ENCODE measurements at places on chromosomes 2 and 18.
A peak's percentile ranks its signal among the peaks of the same experiment; 100 is the strongest.

DNA sequence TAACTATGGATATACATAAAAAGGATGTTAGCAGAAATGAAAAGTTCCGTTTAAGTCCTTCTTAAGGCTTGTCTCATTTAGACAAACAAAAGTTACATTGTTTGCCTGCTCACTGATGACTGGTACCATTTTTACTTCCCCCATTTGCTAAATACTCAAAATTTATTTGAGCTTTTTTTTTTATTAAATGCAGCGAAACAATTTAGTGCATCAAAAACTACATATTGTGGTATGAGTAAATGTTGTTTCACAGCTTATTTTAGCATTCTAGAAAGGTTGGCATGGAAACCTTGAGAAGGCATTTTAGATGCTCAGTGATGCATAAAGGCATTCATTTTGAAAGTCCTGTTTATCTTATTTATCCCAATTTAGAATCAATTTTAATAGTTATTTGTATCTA, 100.0 kb downstream of the MAP2 start:
- DNase-seq, result no peak

GRCh38 chr2:109500910-109501309, 112.9 kb downstream of the SEPTIN10 start:
- DNase-seq, result no peak

DNA sequence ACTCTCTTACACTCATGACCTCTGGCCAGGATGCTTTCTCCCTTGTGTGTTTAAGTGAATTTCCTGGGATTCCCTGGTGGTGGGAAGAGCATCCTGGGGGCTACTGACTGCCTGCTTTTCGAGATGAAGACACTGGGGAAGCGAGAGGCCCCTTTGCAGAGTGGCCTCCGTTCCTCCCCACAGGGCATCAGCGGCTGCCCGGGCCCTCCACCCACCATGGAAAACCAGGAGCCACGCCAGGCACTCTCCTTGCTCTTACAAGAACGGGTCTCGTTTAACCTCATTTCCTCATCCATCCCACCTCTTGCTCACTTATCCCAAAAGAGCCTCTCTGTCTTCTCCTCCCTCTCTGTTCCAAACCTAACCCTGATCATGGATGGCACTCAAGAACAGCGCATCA, 17.8 kb downstream of the CHST10 start:
- DNase-seq, result no peak

- DNase-seq, result no peak
These were observed 575 bp downstream of the TMEM150A start for GRCh38 chr2:85601771-85602475.

DNA sequence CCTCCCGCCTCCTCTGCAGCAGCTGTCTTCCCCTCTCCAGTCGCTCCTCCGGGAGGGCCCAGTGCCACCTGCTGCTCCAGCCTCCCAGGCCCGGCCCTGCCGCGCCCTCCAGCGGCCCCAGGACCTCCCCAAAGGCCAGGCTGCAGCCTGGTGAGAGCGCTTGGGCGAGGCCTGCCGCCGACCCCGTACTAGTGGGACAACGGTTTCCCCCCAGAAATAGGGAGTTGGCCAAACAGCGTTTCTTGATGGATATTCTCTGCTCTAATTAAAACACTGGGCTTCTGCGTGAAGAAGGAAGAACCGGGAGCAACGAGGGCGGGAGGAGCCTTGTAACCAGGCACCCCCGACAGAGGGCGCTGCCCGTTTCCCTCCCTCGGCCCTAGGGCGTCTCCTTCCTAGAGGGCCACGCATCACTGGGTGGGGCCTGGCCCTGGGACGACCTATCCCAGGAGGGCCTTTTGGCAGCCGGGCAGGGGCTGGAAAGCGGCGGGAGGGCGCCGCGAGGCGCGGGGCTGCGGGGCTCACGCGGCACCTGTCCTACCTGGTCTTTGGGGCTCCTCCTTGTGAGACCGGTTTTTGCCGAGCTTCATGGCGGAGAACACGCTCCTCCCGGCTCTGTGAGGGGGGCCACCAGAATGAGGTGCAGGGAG, 25.4 kb upstream of the OTOF start:
- peak; percentile 8 for DNase-seq

- no peak for DNase-seq
These were observed 206.0 kb downstream of the MGAT5 start for GRCh38 chr2:134459706-134460406.

- no peak for DNase-seq
These were observed 761.3 kb downstream of the TSN start for GRCh38 chr2:122516775-122517174.

GRCh38 chr2:25228848-25229278, 60.5 kb upstream of the POMC start:
- DNase-seq, result no peak

- no peak for DNase-seq
These were observed 17.8 kb upstream of the SPAG16 start for GRCh38 chr2:213266421-213266820.

DNA sequence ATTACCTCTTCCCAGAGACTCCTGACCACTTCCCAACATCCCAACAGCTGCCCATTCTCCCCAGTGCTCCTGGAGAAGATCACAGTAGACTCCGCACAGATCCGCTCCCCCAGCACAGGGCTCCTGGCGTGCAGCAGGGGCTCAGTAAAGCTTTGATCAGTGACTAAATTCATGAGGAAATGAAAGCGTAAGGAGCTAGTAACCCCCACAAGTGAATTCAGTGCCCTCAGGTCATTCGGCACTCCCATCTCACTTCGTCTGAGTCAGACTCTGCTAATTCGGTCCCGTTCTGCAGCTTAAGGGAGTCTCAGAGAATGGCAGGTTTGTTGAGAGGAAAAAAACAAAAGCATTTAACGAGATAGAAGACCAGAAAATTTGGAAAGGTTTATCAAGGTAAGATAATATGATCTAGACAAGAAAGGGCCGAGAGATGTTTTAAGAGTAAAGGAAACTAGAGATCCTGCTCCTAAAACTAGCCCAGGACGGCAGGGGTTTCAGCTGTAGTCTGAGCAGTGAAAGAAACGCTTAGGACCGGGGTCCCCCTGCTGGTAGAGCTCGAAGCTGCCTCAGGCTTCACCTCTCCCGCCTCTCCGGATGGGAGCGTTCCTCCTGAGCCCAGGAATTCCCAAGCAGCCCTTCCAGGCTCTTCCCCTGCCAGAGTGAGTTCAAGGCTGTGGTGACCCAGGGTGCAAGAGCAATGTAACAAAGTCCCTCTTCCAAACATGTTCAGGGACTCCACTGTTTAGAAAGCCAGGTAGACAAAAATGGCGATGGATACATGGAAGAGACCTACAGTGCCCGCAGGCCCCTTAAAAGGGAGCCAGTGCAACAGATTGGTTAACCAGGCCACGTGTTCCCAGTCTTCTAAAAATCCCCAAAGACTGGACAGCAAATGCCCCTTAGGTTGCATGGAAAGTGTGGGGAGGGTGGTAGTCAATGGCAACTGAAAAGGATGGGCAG, 127.3 kb downstream of the DNER start:
- DNase-seq, result peak; percentile 45

DNA sequence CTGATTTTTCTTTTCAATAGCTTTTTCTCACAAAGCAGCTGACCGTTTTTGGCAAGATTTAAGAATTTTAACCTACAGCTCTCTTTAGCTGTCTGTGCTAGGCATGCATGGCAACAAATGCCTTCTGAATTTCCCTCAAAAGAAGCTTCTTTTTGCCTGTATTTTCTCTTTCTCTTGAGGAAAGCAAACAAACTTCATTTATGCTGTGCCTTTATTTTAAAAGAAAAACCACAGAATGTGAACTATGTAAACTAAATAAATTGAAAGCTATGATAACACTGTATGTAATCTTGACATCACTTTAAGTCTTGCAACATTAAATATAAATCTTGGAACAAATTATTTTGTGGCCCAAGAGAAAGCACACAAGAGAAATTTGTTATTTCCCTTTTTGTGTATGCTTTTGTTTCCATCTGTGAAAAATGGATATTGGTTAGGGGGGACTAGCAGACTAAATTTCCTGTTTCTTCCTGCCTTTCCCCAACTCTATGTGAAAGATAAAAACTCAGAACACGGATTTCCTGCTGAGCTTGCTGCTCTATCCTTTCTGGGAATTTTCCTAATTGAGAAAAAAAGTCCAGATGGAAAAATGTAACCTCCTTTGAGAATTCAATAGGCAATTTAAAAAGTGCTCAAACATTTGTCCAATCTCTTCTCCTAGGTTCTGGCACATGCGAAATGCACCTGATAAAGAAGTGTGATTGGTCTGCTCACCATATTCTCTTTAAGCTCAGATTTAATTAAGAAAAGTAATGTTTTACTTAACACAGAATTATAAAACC, 20.9 kb upstream of the TFPI start:
- DNase-seq, result no peak

GRCh38 chr2:109317471-109318095, 188.6 kb downstream of the SH3RF3 start:
- DNase-seq, result no peak

DNA sequence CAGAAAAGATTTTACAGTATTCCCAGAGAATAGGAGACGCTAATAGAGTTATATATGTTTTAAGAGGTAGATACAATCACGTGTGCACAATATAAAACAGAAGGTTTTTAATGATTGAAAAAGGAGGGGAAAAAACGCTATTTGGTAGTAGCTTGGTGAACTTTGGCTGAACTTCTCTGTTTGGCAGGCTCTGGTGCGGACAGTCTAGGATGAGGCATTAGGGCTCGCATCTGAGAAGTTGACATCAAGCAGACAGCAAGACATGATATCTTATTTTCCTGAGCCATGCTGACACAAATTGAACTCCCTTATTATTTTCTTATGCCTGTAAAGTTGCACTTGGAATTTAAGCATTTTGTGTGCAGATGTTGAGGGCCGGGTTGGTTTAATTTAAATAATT, 176.6 kb downstream of the EN1 start:
- DNase-seq, result peak; percentile 84

DNA sequence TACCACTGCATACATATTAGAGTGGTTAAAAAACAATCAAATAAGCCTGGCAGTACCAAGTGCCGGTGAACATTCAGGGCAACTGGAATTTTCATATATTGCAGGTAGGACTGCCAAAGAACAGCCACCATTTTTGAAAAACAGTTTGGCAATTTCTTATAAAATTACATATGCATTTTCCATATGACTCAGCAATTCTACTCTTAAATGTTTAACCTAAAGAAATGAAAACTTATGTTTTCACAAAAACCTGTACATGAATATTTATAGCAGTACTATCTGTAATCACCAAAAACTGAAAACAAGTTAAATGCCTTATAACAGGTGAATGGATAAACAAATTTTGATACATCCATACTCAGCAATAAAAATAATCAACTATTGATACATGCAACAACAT, 39.9 kb downstream of the CTAGE1 start:
- no peak for DNase-seq

- DNase-seq, result no peak
These were observed 8.1 kb downstream of the FBXO48 start for GRCh38 chr2:68458981-68459380.

DNA sequence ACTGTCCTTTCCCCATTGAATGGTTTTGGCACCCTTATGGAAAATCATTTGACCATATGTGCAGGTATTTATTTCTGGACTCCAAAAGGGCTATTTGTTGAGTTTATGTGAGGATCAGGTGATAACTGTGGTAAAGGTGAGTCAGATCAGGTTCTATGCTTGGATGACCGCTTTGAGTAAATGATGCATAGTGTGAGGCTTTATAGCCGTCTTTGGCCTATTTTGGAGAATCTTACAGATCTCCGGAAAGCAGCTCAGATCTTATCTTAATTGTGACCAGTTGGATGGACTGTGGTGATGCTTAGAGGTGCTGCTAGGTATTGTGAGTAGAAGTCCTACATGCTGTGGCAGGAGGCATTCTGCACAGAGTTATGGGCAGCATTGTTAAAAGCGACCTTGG, 126.2 kb downstream of the METTL8 start:
- DNase-seq, result no peak

DNA sequence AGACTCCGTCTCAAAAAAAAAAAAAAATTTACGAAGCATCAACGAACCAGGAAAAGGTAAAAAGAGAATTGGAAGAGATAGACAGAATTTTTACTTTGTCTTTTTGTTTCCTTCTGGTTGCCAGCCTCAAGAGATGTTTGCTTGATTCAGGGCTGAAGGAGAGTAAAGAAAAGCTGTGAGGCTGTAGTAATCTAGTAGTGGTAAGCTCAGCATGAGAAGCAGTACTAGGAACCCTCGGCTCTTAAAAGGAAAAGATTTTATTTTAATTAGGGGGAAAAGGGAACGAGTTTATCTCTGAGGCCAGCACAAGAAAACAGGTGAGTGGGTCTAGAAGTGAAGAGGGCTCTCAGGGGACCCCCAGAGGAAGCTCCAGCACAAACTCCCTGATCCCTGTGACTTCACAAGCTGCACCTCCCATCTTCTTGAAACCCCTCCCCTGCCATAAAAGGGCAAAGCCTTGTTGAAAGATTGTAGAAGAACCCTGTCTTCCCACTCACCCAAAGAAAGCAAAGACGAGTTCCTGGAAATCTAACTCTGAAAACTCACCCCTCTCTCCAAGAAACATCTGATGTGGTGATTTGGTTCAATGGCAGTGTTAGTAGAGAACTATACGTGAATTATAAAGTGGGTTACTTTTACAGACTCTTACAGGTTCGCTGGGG, 8.6 kb downstream of the RBMS1 start:
- DNase-seq, result no peak

DNA sequence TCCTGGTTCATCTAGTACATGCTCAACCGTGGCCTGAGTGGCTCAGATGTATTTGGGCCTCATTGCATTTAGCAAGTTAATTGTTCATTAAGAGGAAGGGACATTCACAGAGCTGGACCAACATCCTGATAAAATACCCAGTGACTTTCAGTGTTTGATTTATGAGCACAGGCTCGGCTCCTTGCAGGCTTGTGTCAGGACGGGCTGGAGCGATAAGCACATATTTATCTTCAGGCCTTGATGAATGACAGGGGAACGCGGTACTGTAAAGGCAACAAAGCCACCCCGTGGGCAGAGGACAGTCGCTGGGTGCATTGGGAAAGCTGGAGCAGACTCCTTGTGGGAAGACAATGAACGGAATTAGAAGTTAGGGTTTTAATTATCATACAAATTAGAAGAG, 548.6 kb upstream of the HS6ST1 start:
- no peak for DNase-seq

- no peak for DNase-seq
These were observed 8.1 kb downstream of the ECEL1 start for GRCh38 chr2:232479341-232480200.

GRCh38 chr18:11379660-11380059, 229.7 kb upstream of the SLC35G4 start:
- DNase-seq, result no peak

- no peak for DNase-seq
These were observed 4.5 kb upstream of the GPR55 start for GRCh38 chr2:230929381-230930148.

DNA sequence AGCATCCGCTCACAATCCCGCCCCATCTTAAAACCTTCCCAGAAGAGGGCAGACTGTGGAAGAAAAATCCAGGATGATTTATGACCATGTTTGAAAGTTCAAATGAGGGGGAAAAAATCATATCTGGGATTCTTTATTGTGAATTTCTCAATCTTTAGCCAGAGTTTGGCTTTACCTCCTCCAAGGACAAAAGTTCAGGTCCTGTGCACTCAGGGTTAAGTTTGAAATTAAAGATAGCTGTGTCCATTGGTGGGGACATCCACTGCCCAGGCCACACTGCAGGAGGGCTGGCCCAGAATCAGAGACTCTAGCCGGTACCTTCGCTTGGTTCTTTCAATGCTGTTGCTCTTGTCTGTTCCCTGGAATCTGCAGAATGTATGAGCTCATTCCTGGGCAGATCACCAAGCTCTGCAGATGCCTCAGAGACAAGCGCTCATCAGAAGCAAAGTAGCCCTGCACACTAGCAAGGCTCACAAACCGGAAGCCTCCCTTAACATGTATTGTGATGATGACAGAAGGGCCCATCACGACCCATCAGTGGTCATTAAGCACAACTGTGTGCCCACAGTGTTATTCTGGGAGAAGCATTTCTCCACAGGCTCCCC, 375.3 kb upstream of the KLHL29 start:
- DNase-seq, result peak; percentile 55

GRCh38 chr2:28325567-28326468, 66.8 kb upstream of the FOSL2 start:
- DNase-seq, result no peak

Data from fibroblast of skin of left quadriceps (primary cell).